ENCODE measurements at places on chromosomes 5 and 9. TPM values are rescaled to one million over a fixed set of nuclear protein-coding genes. Genes with fewer than 3 reads are reported as not detected.

Gene TAS2R1
- total RNA-seq: not detected

Gene MLANA
- not detected for total RNA-seq

Gene PCDHB14
- total RNA-seq: not detected

Gene ASPN
- total RNA-seq: not detected

Gene FIBCD1
- total RNA-seq: not detected

Gene UGT3A1
- not detected for total RNA-seq

Gene ANKRD20A1
- 1.2 TPM for total RNA-seq

Gene TRPM3
- total RNA-seq: not detected

Gene NR3C1
- 62.2 TPM for total RNA-seq

Gene PCDHB16
- not detected for total RNA-seq

Gene CYFIP2
- total RNA-seq: 193 TPM

Gene NR6A1
- 2.3 TPM for total RNA-seq

Gene CDC20B
- total RNA-seq: not detected

Gene KIF12
- total RNA-seq: not detected

Gene TEK
- total RNA-seq: not detected

Gene SPINK1
- total RNA-seq: not detected

Gene PLGRKT
- 54.4 TPM for total RNA-seq

Gene RXRA
- 4.8 TPM for total RNA-seq

Gene PCDHGA9
- 0.44 TPM for total RNA-seq
